Psoas muscle (tissue), 8 donors: ENCODE measurements at places on chromosomes 2 and 18.

DNA sequence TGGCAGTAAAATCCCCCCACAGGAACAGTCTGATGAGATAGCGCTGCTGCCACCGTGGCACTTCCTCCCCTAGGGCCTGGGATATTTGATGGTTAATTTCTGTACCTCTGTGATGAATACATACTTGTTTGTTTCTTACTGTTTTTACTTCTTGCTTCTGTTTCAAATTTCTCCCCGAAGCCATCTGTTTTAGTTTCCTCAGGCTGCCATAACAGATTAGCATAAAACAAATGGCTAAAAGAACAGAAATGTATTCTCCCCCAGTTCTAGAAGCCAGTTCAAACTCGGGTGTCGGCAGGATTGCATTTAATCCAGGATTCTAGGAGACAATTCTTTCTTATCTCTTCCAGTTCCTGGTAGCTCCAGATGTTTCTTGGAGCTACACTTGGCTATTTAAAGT, 435.9 kb downstream of the DSEL start:
- DNase-seq = no peak

DNA sequence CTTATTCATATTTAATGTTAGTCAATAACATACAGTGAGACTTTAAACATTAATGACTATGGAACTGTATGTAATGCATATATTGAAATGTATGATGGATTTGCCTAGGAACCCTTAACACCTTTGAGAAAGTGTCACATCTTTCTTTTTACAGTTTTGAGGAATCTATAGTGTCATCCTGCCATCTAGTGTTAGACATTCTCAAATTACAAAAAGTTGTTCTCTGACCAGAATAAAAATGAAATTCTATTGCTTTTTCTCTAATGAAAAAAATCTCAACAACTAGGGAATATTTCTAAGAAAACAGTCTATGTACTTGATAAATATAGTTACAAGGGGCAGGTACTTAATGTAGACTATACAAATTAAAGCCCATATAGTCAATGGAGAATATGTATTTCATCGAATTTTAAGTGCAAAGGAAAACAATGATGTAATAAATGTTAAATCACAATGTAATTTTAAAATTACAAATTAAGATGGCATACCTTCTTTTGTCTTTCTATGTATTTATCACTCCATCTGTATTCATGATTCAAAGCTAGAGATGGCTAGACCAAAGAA, 5.1 kb upstream of the CALCRL start:
- DNase-seq = no peak

GRCh38 chr2:178924817-178925216, 117.6 kb upstream of the TTN start:
- DNase-seq = no peak

DNA sequence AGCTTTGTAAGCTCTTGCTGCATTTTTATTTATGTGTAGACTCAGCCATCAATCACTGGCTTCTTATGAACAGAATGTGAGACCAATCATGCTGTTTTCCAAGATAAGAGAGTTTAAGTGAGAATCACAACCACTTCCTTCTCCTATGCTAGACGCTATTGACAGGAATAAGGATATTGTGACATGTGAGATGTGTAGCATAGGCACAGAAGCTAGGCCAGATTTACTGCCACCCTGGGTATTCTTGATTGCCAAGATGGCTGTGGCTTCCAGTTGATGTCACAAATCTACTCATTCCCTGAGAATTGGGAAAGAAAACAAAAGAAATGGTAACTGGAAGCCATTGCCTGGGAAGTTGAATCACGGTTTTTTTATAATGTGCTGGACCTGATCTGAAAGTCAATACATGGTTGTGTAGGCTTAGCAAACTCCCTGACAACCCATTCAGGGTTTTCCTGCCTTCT, 49.9 kb downstream of the RAB27B start:
- no peak for DNase-seq

DNA sequence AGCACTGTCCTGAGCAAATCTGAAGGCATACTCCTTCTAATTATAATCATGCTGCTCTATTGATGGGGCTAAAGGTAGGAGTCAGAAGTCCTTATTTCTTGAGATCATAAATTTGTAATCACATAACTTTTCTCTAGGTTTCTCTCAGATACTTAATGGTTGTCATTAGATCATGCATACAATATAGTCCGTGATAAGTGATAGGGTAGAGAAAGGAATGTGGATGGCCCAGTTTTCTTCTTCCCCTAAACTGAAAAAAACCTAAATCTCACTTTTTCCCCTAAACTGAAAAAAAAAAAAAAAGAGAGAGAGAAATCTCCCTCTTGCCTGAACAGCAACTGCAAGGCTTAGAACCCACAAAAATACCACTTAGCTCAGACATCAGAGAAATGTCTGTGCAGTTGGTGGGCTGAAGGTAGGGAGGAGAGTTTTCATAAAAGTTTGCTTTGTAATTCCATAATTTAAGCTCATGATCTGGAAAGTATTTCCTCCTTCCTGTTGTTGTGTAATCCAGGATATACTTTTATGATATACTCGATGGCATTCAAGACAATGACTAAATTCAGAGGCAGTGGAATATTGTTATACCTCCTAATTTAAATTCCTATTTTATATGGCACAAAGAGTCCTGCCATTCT, 79.3 kb upstream of the ITPRID2 start:
- no peak for DNase-seq

- no peak for DNase-seq
Observed at GRCh38 chr2:136527560-136527959, 237.8 kb upstream of the THSD7B start.

DNA sequence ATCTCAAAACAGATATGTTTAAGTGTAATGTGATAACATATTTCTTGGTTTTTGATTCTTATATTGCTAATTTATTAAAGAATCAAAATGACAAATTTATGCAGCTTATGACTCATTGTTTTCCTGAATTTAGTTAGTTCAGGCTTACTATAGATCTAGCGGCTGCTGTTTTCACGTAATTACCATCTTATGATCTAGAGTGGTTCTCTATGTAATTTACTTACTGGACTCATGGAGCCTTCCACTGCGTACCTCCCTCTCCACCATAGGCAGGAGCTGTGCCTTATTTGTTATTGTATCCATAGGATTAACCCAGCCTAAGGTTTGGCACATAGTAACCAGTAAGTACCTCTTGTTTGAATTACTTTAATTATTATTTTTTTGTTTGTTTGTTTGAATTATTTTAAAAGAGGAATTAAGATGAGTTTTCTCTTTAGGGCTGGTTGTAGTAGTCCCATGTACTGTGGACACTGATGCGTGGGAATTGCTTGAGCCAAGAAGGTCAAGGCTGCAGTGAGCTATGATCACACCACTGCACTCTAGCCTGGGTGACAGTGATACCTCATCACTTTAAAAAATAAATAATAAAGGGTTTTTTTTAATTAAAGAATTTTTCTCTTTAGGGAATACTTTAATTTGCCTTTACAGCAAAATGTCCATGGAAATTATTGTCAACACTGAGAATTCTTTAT, 165.5 kb downstream of the PHLPP1 start:
- no peak for DNase-seq

DNA sequence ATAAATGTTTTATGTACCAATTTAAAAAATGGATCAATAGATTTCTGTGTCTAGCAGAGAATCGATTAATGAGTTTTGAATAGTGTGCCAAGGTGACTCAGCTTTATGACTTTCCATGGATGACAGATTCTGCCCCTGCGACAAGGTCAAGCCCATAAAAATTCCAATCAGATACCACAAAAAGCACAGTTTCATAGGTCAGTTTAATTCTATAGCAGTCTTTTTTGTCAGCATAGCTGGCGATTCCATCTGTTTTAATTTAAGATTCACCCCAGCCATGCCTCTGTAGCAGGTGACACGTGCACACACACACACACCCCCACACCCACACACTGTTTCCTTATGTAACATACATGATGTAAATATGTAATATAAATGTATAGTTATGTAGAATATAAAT, 28.9 kb downstream of the RAB31 start:
- DNase-seq = no peak

DNA sequence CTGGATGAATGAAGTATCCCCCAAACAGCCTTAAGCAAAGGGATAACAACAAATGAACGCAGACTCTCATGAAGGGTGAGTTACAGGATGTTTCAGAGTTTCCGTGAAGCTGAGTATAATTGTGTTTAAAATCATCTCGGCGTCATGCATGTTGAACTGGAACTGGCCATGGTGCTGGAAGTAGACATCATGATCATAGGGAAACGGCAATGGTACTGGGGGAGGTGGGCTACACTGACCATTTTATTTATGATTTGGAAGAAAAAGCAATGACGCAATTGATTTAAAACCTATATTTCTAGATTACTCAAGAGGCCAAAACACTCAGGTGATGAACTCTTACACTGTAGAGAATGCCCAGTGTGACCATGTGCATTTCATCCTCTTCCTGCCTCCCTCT, 387.9 kb upstream of the MYT1L start:
- no peak for DNase-seq

- DNase-seq = no peak
Observed at GRCh38 chr2:176078541-176079284, 5.0 kb downstream of the EVX2 start.

GRCh38 chr2:218370410-218371063, 11.5 kb upstream of the SLC11A1 start:
- peak; percentile 36 for DNase-seq

- DNase-seq = no peak
Observed at GRCh38 chr18:27855486-27855885, 321.4 kb downstream of the CDH2 start.

DNA sequence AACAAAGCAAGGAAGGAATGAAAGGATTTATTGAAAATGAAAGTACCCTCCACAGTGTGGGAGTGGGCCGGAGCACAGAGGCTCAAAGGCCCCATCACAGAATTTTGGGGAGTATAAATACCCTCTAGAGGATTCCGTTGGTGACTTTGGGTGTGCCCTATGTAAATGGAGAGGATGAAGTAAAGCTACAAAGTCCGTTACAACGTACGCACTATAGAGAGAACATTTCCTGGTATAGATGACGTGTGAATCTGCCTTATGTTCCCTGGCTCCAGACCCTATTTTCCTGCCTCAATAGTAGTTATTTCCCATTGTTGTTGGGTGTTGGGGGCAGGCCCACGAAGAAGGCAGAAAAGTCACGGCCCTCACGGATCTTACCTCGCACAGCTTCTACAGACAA, 65.3 kb downstream of the GALR1 start:
- DNase-seq = no peak
